NCI-H69 (cell line): ENCODE measurements at places on chromosomes 16 and 17.

DNA sequence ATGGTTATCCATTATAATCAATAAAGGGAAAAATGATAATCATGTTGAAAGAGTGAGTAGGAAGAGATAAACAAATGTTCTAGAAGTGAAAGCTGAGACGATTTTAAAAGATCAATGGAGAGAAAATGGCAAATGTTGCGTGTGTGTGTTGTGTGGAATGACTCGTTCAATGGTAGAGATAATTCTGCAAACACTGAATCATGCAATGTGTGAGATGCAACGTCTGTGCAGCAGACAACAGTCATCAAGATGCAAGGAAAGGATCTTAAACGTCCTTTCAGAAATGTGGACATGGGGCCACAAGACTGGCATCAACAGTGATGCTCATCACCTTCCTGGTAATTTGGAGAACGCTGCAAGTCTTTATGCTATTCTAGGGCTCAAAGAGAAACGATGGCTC lies 124.4 kb downstream of the CDYL2 start:
- DNase-seq = no peak

DNA sequence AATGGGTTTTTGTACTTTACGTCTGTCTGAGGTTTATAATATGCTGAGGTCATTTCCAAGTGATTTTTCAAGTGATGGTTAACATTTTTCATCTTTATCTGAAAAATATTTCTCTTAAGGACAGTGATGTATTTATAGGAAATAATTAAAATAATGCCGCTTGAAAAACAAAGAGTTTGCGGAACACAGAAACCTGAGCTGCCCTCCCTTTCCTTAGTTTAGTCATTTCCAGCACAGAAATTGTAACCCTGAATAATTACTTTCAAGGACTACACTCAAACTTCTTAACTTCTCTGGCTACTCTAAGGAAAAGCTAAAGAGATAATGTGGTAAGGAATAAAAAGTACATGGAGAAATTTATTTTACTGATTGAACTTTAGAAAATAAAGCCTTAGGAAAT lies 54.6 kb downstream of the MRTFB start:
- no peak for DNase-seq

GRCh38 chr17:27980043-27980442 lies 62.4 kb upstream of the NLK start:
- DNase-seq = no peak

DNA sequence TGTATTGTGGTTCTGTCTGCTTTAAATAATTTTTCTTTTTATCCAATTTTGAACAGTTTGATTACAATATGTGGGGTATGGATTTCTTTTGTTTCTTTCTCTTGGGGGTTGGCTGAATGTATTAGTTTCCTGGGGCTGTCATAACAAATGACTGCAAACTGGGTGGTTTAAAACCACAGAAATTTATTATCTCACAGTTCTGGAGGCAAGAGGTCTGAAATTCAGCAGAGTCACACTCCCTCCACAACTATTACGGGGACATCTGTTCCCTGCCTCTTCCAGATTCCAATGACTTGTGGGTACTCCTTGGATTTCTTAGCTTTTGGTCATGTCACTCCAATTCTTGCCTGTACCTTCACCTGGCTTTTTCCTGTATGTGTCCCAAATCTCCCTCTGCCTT lies 23.7 kb downstream of the COX11 start:
- DNase-seq = no peak

GRCh38 chr16:85615852-85616606 lies 2.9 kb downstream of the GSE1 start:
- DNase-seq = peak; percentile 73

GRCh38 chr17:63762161-63763078 lies 11.0 kb downstream of the CCDC47 start:
- no peak for DNase-seq

DNA sequence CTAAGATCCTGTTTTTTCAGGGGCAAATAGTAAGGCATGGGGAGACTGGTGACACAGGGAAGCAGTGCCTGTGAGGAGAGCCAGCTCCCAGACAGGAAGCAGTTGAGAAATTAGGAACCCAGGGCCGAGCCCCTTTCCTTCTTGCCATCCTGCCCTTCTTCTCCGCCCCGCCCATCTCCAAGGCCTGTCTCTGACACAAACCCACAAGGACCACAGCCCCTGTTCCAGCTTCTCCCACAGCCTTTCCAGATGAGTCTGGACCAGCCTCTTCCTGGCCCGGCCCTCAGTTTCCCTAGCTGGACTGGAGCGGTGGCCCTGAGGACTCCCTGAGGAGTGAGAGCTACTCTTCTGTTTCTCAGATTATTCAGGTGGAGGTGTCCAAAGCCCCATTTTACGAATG lies 9.9 kb downstream of the CCDC102A start:
- DNase-seq = no peak

DNA sequence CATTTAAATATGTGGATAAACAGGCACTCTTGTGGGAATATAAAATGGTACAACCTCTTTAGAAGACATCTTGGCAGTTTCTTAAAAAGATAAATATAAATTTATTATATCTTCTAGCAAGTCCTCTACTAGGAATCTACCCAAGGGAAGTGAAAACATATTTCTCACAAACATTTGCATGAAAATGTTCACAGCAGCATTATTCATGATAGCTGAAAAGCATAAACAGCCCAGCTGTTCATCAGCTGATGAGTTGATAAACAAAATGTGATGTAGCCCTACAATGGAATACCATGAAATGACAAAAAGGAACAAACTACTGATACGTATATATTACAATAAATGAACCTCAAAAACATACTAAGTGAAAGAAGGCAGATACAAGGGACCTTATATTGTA lies 12.0 kb downstream of the DGKE start:
- no peak for DNase-seq

- DNase-seq = no peak
Measured at GRCh38 chr16:22879466-22879865, 65.5 kb downstream of the HS3ST2 start.

- no peak for DNase-seq
Measured at GRCh38 chr17:57276621-57277020, 20.3 kb downstream of the MSI2 start.

GRCh38 chr17:61410141-61411010 lies 10.7 kb downstream of the TBX2 start:
- peak; percentile 89 for DNase-seq

- DNase-seq = no peak
Measured at GRCh38 chr17:50026046-50026675, 29.7 kb upstream of the ITGA3 start.

- DNase-seq = no peak
Measured at GRCh38 chr16:980595-980854, 1.0 kb upstream of the SOX8 start.

- no peak for DNase-seq
Measured at GRCh38 chr17:16909472-16910246, 62.3 kb downstream of the TNFRSF13B start.

GRCh38 chr16:86364653-86365380 lies 145.5 kb upstream of the FOXF1 start:
- no peak for DNase-seq

DNA sequence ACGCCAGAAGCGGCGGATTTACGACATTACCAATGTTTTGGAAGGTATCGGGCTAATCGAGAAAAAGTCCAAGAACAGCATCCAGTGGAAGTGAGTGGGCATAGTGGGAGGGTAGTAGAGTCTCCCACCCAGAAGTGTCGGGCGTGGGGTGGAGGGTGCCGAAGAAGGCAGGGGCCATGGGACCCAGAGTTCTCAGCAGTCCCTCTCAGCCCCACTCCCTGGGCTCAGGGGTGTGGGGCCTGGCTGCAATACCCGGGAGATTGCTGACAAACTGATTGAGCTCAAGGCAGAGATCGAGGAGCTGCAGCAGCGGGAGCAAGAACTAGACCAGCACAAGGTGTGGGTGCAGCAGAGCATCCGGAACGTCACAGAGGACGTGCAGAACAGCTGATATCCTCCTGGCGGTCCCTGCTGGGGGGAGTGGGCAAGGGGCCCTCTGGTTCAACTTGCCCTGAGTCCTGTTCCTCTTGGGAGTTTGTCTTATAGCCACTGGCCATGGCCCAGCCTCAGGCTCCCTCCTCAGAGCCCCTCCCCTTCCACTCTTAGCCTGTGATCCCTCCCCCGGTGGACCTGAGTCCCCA lies 916 bp downstream of the E2F4 start:
- no peak for DNase-seq

DNA sequence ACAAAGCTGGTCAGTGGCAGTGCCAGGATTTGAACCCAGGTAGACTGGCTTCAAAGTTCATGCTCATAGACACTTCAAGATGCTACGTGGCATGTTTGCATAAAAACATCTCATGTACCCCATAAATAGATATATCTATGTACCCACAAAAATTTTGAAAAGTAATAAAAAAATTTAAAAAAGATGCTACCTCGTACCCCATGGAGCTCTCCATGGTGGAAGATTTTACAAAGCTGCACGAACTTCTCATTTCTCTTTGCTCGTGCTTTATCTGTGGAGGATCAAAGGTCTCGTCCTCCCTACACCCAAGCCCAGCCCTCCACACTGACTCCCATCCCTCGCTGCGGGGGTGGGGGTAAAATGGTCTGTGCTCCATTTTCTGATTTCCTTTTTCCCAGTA lies 135.5 kb downstream of the HAPSTR1 start:
- no peak for DNase-seq

GRCh38 chr17:27898096-27898495 lies 4.9 kb upstream of the LYRM9 start:
- no peak for DNase-seq

DNA sequence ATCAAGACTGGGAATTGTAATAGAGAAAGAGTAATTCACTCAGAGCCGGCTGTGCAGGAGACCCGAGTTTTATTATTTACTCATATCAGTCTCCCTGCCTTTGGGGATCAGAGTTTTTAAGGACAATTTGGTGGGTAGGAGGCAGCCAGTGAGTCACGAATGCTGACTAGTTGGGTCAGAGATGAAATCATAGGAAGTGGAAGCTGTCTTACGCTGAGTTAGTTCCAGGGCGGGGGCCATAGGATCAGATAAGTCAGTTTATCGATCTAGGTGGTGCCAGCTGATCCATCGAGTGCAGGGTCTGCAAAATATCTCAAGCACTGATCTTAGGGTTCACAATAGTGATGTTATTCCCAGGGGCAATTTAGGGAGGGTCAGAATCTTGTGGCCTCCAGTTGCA lies 20.2 kb upstream of the GUCY2D start:
- no peak for DNase-seq

DNA sequence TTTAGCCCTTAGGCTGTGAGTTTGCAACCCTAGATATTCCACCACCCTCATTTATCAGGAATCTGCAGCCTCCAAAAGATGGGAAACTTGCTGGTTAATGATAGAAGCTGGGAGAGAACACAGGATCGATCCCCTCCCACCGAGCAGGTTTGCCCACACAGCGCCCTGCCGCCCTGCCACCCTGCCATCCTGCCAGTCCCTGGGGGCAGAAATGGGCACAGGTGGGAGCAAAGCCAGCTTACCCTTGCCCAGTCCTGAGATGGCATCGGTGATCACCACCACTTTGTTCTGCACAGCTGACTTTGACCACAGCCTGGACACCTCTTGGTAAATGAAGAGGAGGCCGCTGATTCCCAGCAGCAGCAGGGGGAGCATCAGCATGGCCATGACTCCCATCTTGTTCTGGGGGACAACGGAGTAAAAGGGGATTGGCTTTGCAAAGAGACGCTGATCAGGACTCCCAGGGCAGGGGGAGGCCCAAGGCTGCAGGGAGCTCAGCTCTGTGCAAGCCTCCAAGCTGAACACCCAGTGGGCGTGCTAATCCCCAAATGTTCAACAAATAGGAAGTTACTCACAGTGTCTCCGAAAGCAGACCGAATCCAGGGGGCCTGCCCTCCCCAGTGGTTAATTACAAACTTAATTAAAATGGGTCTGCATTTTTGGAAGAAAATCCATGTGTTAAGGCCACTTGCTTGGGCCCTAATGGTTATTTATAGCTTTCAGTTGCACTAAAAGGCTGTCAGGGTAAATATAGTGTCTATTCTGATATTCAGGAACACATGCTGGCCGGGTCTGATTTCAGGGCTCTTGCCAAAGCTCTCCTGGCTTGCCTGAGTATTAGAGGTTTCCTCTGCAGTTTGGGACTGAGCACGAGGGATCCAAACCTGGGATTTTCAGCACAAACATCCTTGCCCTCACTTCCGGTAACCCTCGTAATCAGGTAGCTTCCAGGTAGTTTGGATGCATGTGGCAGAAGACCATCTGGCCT lies at the start of gene DHRS7C:
Gene DHRS7C, minus strand, starts transcription at position 704 of the 988 bp plus-strand sequence. Its CDS starts 308 bp downstream, at position 396.
- DNase-seq = peak; percentile 3

GRCh38 chr16:14372471-14372870 lies 257.6 kb downstream of the PARN start:
- DNase-seq = peak; percentile 79

DNA sequence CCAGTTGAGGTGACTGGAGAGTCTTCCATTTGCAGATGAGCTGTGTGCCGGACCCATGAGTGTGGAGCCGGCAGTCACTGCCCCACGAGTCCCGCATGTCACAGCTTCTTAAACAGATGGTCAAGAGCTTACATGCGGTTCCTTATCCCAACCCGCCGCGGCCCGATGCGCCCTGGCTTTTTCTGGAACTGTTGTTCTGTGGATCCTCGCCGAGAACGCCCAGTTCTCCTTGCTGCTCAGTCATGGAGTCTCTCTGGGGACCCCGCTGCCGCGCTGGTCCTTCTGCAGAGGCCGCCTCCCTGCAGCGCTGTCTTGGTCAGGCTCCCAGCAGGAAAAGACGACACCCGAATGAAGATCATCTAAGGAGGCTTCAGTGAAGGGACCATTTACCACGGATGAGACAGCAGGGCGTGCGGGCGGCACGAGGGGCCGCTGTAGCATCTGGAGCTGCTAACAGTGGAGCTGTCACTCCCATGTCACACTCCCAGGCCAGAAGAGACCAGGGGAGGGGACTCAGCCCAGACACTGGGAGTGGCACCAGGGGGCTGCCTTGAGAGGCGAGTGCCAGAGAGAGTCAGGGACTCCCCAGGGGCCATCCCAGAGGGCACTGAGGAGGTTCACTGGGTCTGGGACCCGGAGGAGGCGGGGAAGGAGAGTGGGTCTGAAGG lies 10.8 kb upstream of the LGALS3BP start:
- DNase-seq = no peak

DNA sequence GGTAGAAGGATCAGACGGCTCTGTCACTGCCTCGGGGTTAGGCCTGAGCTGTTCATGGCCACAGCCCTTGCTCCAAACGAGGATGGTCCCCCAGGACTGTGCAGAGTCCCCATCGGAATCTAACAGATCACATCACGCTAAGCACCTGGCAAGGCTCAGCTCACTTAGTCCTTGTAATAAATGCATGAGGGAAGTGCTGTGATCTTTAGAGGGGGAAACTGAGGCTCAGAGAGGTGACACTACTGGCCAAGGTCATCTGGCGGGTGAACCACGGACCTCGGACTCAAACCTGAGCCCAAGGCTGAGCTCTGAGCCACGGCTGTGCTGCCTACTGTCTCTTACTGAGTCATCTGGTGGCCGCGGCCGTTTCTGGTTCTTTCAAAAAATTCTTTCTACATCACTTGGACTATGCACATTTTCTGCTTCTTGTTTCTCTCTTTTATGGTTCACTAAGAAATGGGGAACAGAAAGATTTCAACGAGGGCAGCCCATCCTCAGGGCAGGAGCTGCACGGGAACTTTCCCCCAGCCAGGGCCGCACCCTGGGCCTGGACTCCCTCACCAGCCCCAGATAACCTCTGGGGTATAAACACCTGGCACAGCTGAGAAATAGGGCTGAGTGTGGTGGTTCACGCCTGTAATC lies 55.6 kb downstream of the COTL1 start:
- DNase-seq = no peak
